ENCODE measurements at places on chromosomes 2 and 18.

- DNase-seq: no peak
These were observed 55.1 kb downstream of the KCNG3 start for GRCh38 chr2:42438685-42439084.

- DNase-seq: no peak
These were observed 1081.8 kb upstream of the TMEFF2 start for GRCh38 chr2:193276560-193276959.

DNA sequence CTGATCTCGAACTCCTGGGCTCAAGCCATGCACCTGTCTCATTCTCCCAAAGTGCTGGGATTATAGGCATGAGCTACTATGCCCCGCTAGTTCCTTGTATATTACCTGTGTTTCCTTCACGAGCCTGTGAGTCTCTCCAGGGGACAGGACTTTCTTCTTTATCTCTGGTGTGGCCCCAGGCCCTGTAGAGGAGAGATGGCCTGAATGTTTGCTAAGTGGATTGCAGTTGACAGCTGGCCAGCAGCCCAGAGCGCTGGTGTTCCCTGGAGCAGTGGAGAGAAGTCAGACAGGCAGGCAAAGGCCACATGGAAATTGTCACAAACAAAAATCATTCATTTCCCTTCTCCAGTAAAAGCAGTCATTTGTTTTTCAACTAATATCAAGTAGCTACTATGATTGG lies 17.9 kb downstream of the LPIN1 start:
- no peak for DNase-seq

DNA sequence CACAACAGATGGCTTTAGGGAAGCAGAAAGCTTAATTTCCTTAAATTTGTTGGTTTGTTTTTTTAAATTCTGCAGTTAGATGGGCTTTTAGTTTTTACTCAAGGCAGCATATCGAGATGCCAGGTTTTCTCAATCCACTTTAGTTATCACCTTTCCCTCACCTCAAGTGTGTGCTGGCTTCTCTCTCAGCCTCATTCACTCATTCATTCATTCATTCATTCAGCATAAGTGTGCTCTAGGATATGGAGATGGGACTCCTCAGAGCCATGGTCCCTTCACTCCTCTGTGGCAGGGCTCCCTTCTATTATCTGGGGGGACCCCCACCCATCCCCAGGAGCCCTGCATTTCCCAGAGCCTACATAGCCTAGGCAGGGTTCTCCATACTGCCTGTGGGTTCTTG lies 19.0 kb downstream of the VIL1 start:
- DNase-seq: no peak

GRCh38 chr2:112728378-112729175 lies 7.8 kb downstream of the NT5DC4 start:
- DNase-seq: no peak

- no peak for DNase-seq
These were observed 8.3 kb downstream of the GYPC start for GRCh38 chr2:126664234-126664633.

GRCh38 chr18:3472681-3473544 lies 22.9 kb downstream of the TGIF1 start:
- DNase-seq: no peak

GRCh38 chr18:75438891-75439290 lies 11.4 kb upstream of the SMIM21 start:
- no peak for DNase-seq

GRCh38 chr18:79559436-79559835 lies 120.2 kb upstream of the CTDP1 start:
- no peak for DNase-seq

DNA sequence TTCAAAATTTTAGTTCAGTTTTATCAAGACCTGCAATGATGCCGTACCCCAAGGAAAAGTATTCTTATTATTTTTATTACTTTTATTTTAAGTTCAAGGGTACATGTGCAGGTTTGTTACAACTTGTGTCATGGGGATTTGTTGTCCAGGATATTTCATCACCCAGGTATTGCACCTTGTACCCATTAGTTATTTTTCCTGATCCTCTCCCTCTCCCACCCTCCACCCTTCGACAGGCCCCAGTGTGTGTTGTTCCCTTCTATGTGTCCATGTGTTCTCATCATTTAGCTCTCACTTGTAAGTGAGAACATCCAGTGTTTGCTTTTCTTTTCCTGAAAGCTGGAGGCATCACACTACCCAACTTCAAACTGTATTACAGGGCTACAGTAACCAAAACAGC lies 122.0 kb downstream of the CCDC102B start:
- no peak for DNase-seq

GRCh38 chr2:134023854-134024253 lies 230.0 kb upstream of the MGAT5 start:
- no peak for DNase-seq

GRCh38 chr18:50749945-50750344 lies 69.9 kb downstream of the MRO start:
- no peak for DNase-seq

- DNase-seq: no peak
These were observed 110.6 kb upstream of the PXDN start for GRCh38 chr2:1854729-1855547.

- DNase-seq: no peak
These were observed 43.5 kb downstream of the HS1BP3 start for GRCh38 chr2:20607446-20607845.

- no peak for DNase-seq
These were observed 96.8 kb downstream of the STPG4 start for GRCh38 chr2:47058003-47058931.

- DNase-seq: no peak
These were observed 16.6 kb upstream of the HRH4 start for GRCh38 chr18:24443870-24444269.

DNA sequence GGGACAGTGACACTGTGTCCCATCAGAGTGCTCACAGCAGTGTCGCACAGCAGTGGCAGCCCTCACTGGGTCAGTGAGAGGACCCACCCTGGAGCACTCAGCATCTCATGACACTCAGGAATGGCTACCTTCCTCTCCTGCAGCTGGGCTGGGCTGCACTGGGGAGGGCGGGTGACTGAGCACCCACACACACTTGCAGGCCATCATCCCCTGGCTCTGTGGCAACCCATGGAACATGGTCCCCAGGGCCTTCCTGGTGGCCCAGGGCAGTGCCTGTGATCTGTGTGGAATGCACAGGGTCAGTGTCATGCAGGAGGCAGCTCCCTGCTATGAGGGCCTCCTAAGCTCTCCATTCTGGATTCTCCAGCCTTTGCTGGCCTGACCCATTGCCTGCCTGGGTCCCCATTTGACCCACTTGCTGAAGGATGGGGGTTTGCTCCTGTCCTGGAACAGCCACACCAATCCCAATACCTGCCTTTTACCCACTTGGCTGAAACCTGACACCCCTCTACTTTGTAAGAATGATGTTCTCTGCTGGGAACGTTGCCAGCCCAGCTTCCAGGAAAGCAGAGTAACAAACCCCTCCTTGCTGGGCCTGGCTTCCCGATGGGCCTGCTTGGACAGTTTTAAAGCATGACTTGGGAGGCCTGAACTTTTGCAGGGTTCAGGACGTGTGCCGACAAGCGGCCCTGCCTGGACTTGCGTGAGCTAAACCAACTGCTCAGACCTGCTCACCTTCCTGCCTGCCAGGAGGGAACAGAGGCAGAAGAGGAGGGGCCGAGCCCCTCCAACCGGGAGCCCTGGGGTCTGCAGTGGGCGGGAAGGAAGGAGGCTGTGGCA lies 13.7 kb downstream of the HS6ST1 start:
- no peak for DNase-seq

- no peak for DNase-seq
These were observed 37.7 kb upstream of the CNGA3 start for GRCh38 chr2:98308532-98308931.

DNA sequence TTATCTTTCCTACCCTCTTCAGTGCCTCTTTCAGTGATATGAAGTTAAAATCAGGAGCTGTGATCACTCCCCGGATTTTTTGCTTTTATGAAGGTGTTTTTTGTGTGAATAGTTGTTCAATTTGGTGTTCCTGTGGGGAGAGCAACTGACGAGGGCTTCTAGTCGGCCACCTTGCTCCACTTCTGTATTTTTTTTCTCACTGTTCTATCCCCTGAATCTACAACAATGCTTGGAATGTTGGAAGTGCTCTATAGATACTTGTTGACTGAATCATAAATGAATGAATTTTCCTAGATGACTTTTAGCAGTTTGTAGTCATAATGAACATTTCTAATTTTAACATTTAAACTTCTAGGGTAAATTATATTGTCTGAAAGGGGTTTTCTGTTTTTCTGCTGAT lies 247.3 kb downstream of the ZNF385B start:
- no peak for DNase-seq

DNA sequence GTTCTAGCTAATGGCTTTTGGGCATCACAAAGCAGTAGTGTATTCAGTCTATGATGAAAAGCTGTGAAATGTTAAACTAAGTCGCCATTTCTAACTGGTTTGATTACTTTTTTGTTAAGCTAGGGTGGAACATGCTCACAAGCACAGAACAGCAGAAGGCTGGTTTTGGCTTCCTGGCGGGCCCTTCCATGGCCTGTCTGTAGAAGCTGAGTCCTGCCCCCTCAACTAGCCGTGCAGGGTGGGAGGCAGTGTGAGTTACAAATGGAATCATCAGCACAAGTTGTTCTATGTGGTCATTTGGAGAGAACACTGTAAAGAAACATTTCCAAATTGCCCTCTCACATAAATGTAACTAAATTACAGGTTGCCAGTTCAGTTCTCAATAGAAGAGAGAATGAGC lies 290.8 kb downstream of the ALPK2 start:
- no peak for DNase-seq

DNA sequence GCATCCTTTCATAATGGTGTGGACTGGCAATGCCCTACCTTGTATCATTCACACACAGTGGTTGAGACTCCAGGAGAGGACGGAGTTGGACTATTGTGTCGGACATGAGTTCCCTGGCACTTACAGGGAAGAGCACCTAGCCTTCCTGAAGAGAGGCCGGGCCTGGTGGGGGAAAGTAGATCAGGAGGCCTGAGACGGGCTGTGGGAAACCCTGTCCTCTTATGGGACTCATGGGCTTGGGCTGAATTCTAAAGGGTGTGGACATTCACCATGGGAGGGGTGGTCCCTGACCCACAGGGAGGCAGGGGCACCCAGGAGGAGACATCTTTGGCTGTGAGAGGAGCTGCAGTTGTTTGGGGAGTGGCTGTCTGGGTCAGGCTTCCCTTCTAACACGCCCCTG lies 286.5 kb downstream of the PHLPP1 start:
- no peak for DNase-seq

DNA sequence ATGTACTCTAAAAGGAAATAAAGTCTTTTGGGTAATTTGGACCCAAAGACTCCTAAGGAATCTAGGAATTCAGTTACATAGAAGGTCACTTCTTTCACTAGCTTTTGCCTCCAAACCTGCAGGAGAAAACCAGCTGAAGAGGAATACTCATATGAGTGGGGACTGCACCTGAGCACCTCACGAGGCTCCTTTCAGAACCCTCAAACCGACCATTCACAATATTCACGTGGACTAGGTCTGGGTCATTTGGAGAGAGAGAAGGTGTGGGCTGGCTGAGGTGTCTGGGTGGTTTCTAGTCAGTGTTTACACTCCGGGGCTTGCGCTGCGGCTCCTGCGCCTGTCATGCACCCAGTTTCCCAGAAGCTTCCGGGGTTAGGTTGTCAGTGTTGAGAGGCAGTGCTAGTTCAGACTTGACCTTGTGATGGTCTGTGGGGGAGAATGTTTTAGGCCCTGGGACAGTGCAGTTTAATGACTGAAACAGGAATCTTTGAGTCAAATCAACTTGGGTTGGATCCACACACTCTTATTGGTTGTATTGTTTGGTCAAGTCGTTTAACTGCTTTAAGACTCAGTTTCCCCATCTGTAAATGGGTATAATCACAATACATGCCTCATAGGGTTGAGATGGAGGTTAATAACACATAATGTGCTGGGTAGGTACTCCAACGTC lies 78.4 kb downstream of the LIMS1 start:
- no peak for DNase-seq

GRCh38 chr2:20404950-20405349 lies 41.9 kb upstream of the RHOB start:
- no peak for DNase-seq

- no peak for DNase-seq
These were observed 191.2 kb upstream of the LRRTM4 start for GRCh38 chr2:77713412-77713811.

DNA sequence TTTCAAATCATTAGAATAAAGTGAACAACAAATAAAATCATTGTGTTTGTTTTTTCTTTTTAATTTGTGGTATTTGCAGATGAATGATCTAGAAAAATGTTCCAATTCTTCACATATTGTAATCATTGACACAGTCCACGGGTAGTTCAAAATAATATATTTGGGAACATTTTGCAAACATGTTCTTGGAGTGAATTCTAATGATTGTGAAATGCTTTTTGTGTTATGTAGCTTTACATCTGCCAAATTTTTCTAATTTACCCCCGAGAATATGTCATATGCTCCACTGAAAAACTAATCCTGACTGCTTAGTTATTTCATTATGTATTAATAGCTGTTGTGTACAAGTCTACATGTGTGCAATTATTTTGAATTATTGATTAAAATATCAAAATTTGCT lies 1468.4 kb upstream of the NXPH2 start:
- DNase-seq: no peak

- no peak for DNase-seq
These were observed 739.3 kb upstream of the GCFC2 start for GRCh38 chr2:76450024-76450475.

DNA sequence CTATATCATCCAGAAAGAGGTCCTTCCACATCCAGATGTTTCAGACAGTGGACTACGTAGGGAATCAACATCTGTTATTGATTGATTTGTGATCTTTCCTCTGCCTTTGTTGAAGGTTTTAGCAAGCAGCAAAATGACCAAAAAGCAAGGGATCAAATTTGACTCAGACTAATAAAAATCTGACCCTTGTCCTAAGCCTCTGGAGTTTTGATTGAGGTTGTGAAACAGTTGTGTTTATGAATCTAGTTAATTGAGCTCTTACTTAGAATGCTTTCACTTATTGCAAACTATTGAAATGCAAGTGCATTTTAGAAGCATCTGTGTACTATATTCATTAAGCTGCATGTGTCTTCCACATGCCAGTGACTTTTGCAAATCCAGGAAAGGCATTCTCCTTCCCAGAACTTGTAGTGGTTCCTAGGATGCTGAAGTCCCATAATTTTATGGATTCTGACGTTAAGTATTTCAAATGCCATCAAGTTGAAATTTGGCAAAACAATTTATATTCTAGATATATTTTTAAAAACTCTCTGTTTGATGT lies 116.0 kb downstream of the MTX2 start:
- no peak for DNase-seq

DNA sequence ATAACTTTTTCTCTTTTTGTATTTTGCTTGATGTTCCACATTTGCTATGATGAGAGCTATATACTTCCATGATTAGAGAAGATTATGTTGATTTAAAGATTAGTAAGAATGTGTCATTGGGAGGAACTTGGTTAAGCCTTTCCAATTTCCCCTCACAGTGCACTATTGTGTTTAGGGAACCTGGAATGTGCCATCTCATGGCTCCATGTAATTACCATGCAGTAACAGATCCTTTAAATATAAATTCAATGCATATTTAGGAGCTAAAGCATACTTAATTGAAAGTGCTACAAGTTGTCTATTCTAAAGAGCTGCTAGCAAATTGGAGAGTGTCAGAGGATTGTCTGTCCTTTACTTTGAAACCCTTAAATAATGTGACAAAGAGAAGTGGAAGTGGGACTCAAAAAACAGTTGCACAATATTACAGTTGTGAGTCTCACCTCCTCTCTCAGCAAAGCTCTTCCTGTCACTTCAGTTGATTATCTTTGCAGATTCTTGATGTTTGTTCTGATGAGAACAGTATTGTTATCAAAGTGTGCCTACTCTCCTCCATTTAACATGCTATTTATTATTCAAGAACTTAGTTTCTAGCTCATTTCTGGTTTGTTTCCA lies 1162.7 kb upstream of the ZEB2 start:
- no peak for DNase-seq

GRCh38 chr2:152254486-152254885 lies 78.9 kb upstream of the STAM2 start:
- DNase-seq: no peak

Measured in activated CD8-positive, alpha-beta memory T cell treated with anti-CD3 and anti-CD28 coated beads for 4 hours (primary cell).